Right renal cortex interstitium (tissue), 3 donors: ENCODE measurements at places on chromosomes 16 and 17.

DNA sequence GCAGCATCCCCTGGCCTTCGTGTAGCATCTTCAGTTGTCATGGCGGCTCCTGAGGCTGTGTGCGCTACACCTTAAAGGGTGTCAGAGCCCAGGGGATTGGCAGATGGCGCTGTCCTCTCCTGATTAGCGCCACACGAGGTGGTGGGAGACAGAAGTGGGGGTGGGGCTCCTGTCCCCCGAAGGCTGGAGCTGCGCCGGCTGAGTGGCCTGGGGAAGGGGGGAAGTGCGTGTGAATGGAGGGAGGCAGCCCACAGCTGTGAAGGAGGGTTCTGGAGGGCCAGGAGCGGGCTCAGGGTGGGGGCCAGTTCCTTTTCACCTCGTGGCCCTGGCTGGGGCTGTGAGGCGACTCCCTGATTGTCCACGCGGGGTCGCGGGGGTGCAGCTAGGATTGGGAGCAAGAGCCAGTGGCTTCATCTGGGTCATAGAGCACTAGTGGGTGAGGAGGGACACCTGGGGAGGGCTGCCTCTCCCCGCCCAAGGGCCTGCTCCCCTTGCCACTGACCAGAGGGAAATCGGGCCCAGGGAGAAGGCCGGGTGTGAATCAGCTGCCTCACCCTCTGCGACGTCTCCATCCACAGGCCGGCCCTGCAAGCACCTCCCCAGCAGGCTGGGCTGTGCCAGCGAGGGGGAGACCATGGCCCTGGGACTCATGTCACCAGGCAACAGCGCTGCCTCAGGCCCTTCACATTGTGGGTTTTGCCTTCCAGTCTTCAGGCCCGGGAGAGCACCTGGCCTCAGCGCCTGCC is 14.1 kb downstream of the BAHCC1 start:
- no peak for DNase-seq

- no peak for DNase-seq
Observed at GRCh38 chr17:81684442-81684911, 666 bp downstream of the HGS start.

GRCh38 chr16:69410219-69410990 is 14.0 kb upstream of the CYB5B start:
- no peak for DNase-seq

DNA sequence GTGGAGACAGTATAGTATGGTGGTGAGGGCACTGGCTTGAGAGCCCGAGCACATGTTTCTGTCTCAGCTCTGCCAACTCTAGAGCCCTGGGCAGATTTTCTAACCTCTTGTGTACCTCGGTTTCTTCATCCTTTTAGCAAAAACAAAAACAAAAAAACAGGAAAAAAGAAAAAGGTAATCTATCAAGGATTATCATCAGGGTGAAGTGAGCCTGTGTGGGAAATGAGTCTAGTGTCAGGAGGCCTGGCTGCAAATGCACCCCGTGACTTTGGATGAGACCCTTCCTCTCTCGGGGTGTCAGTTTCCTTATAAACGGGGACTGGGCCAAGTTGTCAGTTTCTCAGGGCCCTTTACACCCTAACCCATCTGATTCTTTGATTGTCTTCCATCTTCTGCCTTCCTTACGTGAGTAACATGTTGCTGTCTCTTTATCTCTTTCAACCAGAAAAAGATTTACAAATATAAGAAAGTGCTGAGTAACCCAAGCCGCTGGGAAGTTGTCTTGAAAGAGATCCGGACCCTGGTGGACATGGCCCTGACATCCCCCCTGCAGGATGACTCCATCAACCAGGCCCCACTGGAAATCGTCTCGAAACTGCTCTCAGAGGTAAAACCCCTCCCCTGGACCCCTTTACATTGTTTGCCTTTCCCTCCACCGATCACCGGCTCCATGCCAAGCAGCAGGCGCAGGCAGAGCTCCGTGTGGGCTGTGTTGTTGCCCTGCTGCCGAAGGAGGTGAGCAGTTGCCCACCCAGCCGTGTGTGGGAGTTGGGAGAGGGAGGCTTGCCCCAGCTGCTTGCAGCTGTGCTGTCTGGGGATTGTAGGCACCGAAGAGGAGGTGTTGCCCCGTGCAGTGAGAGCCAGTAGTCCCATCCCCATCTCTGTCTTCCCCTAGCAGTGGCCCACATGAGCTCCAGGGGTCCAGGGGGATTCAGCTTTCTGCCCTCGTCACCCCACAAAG is 127.1 kb upstream of the PLCG2 start:
- no peak for DNase-seq

GRCh38 chr16:3872216-3872895 is 8.2 kb downstream of the CREBBP start:
- no peak for DNase-seq
